ENCODE measurements at places on chromosomes 7 and 10. TPM values are rescaled to one million over a fixed set of nuclear protein-coding genes. Genes with fewer than 3 reads are reported as not detected.

The PLXNA4 gene
- 3.2 TPM for polyA plus RNA-seq

The ZDHHC6 gene
- polyA plus RNA-seq: 60.6 TPM

The FKBP6 gene
- 0.04 TPM for polyA plus RNA-seq

The ACTA2 gene
- polyA plus RNA-seq: 641 TPM

The EBF3 gene
- 7.5 TPM for polyA plus RNA-seq

The NUTM2D gene
- 3.8 TPM for polyA plus RNA-seq

The BLNK gene
- polyA plus RNA-seq: 27.4 TPM

The CTNNA3 gene
- polyA plus RNA-seq: 2.3 TPM

The SLC26A5 gene
- 0.09 TPM for polyA plus RNA-seq

The ZNF775 gene
- 5.2 TPM for polyA plus RNA-seq

All from large intestine (tissue), 12 donors.